ENCODE measurements at places on chromosomes 5 and 9.

GRCh38 chr9:133777068-133777791 is 39.1 kb upstream of the SARDH start:
- DNase-seq, result no peak

DNA sequence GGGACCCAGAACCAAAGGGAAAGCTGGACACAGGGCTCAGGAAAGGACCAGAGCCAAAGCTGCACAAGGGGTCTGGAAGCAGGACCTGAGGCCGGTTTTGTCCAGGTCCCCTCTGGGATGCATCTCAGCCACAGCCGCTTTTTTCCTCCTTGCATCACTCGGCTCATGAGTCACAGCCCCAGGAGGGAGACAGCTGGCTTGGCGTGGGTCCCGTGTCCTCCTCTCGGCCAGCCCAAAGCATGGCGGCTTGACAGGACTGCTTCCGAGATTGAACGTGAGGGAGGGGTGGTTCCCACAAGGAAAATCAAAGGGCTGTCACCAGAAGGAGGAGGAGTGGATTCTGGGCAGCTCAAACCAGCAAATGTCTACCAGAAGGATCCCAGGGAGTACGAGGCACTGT is 56.7 kb upstream of the CPLX2 start:
- DNase-seq, result no peak

DNA sequence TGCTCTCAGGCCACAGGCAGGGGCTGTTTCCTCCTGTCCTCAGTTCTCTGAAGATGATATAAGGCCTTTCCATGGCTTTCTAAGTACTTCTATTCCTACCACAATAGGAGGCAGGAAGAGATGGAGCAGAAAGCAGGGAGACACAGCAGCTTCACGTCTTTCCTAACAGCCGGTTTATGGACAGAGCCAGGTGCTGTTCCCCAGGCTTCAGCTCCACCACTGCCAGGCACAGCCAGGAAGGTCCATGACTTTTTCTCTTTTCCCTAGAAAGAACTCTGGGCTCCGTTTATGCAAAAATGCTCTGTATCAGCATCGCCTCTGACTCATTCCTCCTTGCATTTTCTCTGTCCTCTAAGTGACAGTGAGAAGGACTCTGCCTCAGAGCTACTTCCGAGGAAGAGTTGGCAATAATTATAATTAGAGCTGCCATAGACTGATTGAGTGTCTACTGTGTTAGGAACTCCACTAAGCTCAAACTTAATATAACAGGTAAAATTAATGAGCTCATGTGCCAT is 478.5 kb downstream of the RASEF start:
- no peak for DNase-seq

DNA sequence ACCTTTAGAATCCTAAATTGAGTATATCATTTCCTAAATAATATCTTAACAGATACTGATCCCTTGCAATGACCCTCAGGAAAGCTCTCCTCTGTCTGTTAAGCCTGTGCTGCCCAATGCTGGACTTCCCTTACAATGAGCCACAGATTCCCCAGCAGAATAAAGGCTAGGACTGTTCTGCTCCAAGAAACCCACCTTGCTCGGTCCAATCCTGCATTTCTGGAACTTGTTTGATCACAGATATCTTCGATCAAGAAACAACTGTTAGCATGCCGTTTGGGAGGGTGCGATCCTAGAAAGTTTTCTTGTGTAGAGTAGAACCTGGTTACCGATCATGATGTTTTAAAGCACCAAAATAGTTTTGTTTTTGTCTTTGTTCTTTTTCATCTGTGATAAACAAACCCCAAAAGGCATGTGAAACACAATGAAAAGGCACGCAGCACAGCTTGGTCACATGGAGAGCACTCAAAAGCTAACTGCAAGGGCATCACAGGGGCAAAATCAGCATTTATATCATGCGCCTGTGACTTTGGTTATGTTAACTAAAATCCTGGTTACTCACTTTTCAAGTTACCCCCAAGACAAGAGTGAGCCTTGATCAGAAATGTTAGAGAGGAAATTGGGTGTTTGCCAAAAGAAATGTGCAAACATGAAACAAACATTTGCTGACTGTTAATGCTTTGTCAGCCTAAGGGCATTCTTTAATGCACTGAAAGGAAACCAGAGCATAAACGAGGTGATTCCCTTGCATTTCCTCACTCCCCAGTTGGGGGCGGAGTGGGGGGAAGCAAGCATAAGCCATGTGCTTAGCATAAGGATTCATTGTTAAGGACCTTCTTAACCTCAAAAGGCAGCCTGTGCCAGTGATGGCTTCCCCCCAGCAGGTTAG is 61.9 kb upstream of the ADAMTS16 start:
- DNase-seq, result no peak

DNA sequence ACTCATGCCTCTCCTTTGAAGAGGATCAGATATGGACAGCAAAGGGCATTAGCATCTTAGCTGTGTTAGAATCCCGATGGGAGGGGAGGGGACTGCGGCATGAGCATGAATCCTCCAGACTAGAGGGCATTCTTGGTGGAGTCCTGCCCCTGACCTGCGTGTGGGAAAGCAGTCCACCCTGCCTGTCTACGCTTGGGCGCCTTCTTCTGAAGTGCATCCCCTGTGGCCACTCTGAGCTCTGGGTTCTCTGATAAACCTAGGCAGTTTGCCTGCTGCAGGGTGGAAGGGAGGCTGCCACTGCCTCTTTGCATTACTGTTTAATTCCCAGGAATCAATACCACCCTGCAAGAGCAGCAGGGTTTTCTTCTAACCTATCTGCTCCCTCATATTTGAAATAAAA is 169.3 kb downstream of the INSYN2B start:
- no peak for DNase-seq

DNA sequence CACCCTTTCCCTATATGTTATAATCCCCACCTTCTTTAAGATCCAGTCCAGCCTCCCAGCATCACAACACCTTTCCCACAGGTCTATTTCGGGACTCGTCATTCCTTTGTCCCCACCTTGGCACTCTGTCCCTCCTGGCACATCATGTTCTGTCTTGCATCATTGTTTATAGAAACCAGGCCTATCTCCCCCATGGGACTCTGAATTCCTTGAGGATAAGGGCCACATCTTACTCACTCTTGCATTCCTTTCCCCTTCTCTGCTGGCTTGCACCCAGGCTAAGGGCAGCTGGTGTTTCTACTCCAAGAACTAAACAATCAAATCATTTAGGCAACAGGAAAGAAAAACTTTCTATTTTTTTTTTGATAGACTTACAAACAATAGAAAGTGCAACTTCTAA is 205.7 kb downstream of the AGTPBP1 start:
- DNase-seq, result no peak

GRCh38 chr5:6273090-6273735 is 105.1 kb downstream of the MED10 start:
- DNase-seq, result no peak
